ENCODE measurements at places on chromosomes 2 and 18. TPM values are rescaled to one million over a fixed set of nuclear protein-coding genes. Genes with fewer than 3 reads are reported as not detected.
A peak's percentile ranks its signal among the peaks of the same experiment; 100 is the strongest.

- DNase-seq: no peak
- H3K4me1 ChIP-seq: peaks cover 4% of the 10 kb centered on the region
- no peaks in the 10 kb centered on the region for H3K27me3 ChIP-seq
- no peaks in the 10 kb centered on the region for H3K36me3 ChIP-seq
- H3K4me3 ChIP-seq: no peak overlapping the region
- H3K27ac ChIP-seq: no peak overlapping the region
These were observed 194.0 kb downstream of the ZNF407 start for GRCh38 chr18:74791501-74792194.

- no peaks in the 10 kb centered on the region for H3K27me3 ChIP-seq
- no peaks in the 10 kb centered on the region for H3K4me1 ChIP-seq
- no peak overlapping the region for H3K27ac ChIP-seq
- DNase-seq: no peak
- peak overlapping the region; percentile 45 for H3K4me3 ChIP-seq
These were observed 582.1 kb upstream of the SETBP1 start for GRCh38 chr18:44098551-44099098.

GRCh38 chr2:151904021-151904420 lies 75.8 kb upstream of the ARL5A start:
- H3K27me3 ChIP-seq: no peaks in the 10 kb centered on the region
- H3K36me3 ChIP-seq: no peaks in the 10 kb centered on the region
- H3K4me1 ChIP-seq: no peaks in the 10 kb centered on the region
- no peak for DNase-seq
- no peak overlapping the region for H3K27ac ChIP-seq

Gene LHCGR
- not detected for total RNA-seq

DNA sequence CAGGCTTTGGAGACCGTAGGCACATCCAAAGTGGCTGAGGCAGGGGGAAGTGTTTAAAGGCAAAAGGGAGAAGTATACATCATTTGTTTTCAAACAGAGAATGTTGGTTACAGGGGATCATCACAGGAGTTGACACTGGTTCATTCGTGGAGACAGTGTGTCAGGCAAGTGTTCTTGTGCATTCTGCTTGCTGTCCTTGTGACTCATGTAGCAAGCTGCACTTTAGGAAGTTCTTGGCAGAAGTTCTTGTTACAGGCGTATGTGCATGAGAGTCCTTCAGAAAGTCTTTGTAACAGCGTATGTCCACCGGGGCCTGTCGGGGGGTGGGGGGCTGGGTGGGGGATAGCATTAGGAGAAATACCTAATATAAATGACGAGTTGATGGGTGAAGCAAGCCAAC lies 36.5 kb upstream of the B4GALT6 start:
- H3K36me3 ChIP-seq: no peaks in the 10 kb centered on the region
- DNase-seq: no peak
- H3K4me3 ChIP-seq: no peak overlapping the region
- H3K4me1 ChIP-seq: peaks cover 4% of the 10 kb centered on the region
- no peak overlapping the region for H3K27ac ChIP-seq
- peaks cover 3% of the 10 kb centered on the region for H3K27me3 ChIP-seq

GRCh38 chr18:3389977-3390376 lies 60.0 kb upstream of the TGIF1 start:
- H3K4me1 ChIP-seq: no peaks in the 10 kb centered on the region
- no peaks in the 10 kb centered on the region for H3K27me3 ChIP-seq
- no peak overlapping the region for H3K4me3 ChIP-seq

DNA sequence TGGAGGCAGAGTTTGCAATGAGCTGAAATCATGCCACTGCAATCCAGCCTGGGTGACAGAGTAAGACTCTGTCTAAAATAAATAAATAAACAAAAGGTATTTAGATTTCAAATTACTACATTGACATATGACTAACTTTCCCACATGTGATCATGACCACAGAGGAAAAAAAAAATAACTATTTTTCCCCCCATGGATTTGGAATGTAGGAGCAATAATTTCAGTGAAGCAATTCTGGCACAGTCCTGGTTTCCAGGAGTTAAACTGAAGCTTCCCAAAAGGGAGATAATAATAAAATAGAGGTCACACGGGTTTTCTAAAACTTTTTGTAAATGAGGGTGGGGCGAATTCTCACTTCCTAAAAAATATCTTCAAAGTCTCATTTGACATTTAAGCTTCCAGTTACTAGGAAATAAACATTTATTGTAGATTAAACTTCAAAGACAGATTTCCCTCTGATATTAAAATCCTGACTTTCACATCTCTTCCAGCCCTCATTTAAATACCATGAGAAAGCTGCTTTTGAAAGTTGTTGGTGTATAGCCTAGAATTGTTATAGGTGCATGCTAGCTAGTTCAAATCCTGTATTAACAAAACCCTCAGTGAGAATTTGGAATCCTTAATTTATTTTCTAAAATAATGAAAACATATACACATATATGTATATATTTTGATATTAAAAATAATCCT lies 20.7 kb downstream of the SLC19A3 start:
- H3K27me3 ChIP-seq: peaks cover 3% of the 10 kb centered on the region
- no peaks in the 10 kb centered on the region for H3K4me1 ChIP-seq
- H3K27ac ChIP-seq: no peak overlapping the region
- DNase-seq: no peak

DNA sequence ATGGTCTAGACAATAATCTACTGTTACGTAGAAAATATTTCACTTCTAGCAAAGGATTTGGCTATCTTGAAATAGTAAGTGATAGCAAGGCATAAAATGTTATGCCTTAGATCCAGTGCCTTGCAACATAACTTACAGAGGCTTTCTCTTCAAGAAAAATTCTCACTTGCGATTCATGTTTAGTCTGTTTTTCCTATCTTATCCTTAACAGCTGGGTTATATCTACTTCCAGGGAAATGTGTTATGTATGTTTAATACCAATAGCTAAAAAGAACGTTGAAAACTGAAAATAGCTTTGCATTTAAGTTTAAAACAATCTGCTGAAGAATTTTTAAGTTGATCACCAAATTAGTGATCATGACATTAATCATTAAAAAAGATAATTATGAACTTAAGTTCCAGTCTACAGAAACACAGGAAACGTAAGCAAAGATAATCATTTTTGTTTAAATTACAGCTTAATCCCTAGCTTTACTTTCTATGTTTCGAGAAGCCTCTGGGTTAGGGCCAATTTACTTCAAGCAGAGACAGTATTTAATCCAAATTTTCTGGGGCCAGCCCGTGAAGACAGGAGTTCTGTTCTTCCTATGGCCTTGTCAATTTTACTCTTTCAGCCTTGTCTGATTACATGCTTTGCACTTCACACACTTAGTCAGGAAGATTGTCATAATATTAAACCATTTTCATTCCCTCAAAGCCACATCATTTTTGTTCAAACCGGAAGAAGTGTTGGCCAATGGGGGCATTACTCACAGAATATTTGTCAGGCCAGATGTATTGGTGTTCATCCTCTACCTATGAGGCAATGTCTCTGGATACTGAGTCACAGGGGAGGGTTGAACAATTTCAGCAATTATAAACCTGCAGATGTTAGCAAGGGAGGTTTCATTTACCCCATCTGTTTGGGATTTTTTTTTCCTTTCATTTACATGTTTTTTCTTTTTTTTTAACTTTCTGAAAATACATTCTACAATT lies 1132.9 kb upstream of the ZEB2 start:
- H3K4me3 ChIP-seq: no peak overlapping the region
- no peaks in the 10 kb centered on the region for H3K27me3 ChIP-seq
- H3K36me3 ChIP-seq: no peaks in the 10 kb centered on the region
- peak overlapping the region; percentile 3 for H3K27ac ChIP-seq
- H3K4me1 ChIP-seq: peaks cover 20% of the 10 kb centered on the region

Gene LCT
- under 0.01 TPM for total RNA-seq

DNA sequence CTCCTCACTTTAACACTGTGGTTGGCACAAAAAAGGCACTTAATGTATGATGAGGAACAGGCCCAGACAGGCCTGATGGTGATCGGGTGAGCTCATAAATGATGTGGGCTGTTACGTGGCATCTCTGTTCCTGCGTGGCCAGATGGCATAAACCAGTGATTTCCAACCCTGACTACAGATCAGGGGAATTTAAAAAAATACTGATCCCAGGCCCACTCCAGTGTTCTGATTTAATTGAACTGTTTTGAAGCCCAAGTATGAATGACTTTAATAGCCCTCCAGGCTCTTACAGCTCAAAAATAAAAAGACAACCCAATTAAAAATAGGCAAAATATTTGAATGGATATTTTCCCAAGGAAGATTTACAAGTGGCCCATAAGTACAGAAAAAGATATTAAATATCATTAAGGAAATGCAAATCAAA lies 48.2 kb downstream of the LIPG start:
- H3K4me3 ChIP-seq: no peak overlapping the region
- H3K27me3 ChIP-seq: no peaks in the 10 kb centered on the region
- DNase-seq: no peak
- H3K4me1 ChIP-seq: peaks cover 6% of the 10 kb centered on the region
- peak overlapping the region; percentile 1 for H3K27ac ChIP-seq

Gene DES
- 1.2 TPM for total RNA-seq

DNA sequence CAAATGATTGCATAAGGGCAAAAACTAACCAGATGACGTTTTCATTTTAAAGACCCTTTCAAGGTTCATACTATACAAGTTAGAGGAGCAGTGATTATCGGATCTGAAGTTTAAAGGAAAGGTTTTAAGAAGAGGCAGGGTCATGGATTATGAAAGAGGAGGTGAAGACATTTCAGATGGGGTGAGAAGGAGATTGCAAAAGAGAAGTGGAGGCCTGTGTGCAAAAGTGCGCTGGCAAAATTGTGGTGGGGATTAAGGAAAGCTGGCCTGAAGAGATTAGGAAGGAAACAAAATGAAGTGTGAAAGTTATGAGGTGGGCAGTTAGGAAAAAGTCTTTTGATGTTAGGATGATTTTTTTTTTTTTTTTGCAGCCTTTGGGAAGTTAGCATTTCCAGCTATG lies 935.7 kb upstream of the FAM98A start:
- no peak overlapping the region for H3K27ac ChIP-seq
- no peaks in the 10 kb centered on the region for H3K27me3 ChIP-seq
- H3K36me3 ChIP-seq: no peaks in the 10 kb centered on the region
- no peak overlapping the region for H3K4me3 ChIP-seq
- H3K4me1 ChIP-seq: no peaks in the 10 kb centered on the region
- DNase-seq: no peak

Gene ITGA6
- 6.5 TPM for total RNA-seq

DNA sequence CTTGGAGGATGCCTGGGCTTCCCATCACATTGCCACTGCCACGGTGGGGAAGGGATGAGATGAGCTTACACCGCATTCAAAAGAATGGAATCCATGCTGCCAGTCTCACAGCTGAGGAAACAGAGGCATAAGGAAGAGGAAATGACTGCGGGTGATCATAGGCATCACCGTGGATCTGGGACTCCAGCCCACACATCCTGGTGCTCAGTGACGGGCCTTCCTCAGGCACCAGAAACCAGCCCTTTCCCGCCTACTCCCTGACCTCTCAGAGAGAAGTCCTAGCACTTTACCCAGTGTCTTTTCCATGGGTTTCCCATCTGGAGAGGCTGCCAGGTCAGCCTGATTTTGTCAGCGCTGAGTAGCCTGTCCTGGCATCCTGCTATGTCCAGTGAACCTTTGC lies 5.3 kb upstream of the PLB1 start:
- H3K4me3 ChIP-seq: no peak overlapping the region
- H3K27ac ChIP-seq: no peak overlapping the region

DNA sequence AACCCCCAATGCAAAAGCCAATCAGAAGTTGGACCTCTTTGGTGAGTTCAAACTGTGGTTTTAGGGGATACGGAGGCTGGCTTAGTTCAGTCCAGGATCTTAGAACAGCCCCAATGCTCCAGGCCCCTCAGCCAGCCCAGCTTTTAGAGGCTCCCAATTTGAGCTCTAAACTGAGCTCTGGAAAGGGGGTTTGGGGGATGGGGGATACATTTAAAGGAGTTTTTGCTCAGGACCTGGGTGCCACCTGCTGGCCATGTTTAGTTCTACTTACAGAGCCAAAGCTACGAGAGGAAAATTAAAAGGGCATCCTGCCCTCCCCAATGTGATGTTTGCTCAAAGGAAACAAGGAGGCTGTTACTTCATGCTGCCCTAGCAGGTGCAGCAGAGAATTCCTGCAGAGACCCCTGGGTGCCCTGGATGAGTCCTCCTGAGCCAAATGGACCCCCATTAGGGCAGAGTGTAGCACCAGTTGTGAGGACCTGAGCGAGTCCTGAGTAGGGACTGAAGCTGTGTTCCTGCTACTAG lies 15.9 kb upstream of the TMEM214 start:
- H3K4me1 ChIP-seq: peaks cover 28% of the 10 kb centered on the region
- DNase-seq: peak; percentile 94
- H3K27me3 ChIP-seq: no peaks in the 10 kb centered on the region
- H3K4me3 ChIP-seq: no peak overlapping the region
- no peak overlapping the region for H3K27ac ChIP-seq

GRCh38 chr2:190877436-190877835 lies 3.2 kb upstream of the GLS start:
- H3K36me3 ChIP-seq: peaks cover 2% of the 10 kb centered on the region
- H3K27ac ChIP-seq: no peak overlapping the region
- peaks cover 4% of the 10 kb centered on the region for H3K4me1 ChIP-seq
- no peak for DNase-seq
- H3K4me3 ChIP-seq: no peak overlapping the region

GRCh38 chr2:71679491-71679890 lies 226.1 kb downstream of the DYSF start:
- no peak overlapping the region for H3K4me3 ChIP-seq
- no peaks in the 10 kb centered on the region for H3K4me1 ChIP-seq
- no peaks in the 10 kb centered on the region for H3K36me3 ChIP-seq

Data from osteoblast (primary cell).